ENCODE measurements at places on chromosomes 2 and 18.
A peak's percentile ranks its signal among the peaks of the same experiment; 100 is the strongest.

GRCh38 chr2:53515435-53516332 is 251.9 kb upstream of the CHAC2 start:
- DNase-seq: no peak

- no peak for DNase-seq
Observed at GRCh38 chr2:158380746-158381145, 75.8 kb downstream of the CCDC148 start.

GRCh38 chr18:11320986-11321385 is 171.6 kb upstream of the PIEZO2 start:
- no peak for DNase-seq

DNA sequence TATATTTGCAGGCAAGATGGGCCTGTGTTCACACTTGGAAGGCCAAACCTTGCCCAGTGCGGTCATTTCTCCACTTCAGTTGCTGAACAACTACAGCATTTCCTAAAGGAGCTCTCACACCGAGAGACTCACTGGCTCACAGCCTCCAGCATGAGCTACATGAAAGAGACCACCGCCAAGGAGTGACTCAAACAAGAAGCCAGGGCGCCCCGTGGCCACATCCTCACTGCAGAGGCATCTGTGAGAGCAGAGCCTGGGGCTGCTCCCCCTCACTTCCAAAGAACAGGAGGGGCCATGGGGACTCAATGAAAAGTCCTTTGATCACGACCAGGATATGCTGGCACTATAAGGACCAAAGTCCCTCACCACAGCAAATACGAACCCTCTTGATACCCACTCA is 50.0 kb downstream of the TMEM163 start:
- DNase-seq: peak; percentile 82

- no peak for DNase-seq
Observed at GRCh38 chr2:116582850-116583249, 1231.6 kb upstream of the DDX18 start.

Data from activated CD4-positive, alpha-beta T cell treated with anti-CD3 and anti-CD28 coated beads, Interleukin-2, amount 50 U/mL, for 48 hours (primary cell).